ENCODE measurements at places on chromosomes 1 and 21.

- no peak for DNase-seq
Measured at GRCh38 chr1:7529917-7530316, 241.2 kb upstream of the VAMP3 start.

GRCh38 chr1:207221934-207222351, 99.5 kb upstream of the CD55 start:
- no peak for DNase-seq

DNA sequence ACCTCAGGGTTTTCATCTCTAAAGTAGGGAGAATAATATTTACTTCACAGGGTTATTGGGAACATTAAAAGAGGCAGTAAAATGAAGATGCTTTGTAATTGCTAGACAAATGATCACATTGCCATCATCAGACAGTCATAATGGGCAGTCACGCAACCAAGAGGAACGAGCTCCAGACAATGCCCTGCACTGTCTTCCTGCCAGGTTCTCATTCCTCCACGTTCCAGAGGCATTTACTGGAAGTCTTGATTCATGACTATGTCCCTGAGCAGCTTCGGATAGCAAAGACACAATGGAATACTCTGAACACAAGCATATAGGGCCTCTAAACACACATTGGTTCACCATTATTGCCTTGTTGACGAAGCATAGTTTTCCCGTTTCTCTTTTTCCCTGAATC, 389.7 kb downstream of the NTNG1 start:
- no peak for DNase-seq

GRCh38 chr1:1156140-1157032, 17.3 kb upstream of the TTLL10 start:
- DNase-seq, result no peak

DNA sequence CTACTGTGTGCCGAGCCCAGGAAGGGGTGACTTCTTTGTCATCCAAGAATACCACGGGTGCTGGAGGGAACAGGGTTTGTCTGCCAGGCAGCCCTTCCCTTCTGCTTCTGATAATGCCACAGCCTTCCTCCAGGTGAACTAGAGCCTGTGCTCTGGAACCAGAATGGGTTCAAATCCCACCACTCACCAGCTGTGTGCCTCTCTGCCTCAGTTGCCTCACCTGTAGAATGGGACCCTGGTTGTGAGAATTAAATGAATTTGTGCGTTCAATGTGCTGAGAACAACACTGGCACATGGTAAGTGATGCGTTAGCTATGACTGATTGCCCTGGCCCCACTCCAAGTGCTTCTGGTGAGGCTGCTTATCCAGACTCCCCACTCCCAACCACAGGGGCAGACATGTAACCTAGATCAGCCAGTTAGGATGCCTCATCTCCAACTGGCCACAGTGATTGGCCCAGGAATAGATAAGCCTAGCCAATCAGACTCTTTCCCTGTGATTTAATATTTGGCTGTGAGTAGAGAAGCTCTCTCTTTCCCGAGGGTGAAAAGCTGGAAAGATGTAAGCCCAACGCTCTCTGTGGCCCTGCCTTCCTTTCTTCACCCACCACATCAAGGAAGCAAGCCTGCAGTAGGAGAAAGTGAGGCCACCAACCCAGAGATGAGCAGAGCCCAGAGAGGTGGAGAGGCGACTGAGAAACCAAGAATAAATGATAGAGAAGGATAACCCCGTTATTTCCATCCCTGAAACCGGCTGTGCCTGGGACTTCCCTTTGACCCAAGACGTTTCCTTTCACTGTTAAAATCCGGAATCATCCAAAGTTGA, 20.8 kb upstream of the LAPTM5 start:
- no peak for DNase-seq

DNA sequence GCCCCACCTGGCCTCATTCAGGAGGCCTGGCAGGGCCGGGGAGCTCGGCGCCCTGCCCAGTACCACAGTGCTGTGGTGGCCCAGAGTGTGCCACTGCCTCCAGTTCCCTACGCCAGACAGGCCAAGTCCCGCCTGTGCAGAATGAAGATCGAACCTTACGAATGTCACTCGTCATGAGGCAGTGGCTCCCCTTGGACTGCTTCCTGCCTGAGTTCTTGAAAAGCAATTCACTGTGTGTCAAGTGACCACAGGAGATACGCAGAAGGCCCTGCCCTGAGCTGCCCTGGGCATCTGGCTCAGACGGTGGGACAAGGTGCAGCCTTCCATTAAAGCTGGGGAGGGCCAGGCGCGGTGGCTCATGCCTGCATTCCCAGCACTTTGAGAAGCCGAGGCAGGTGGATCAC, 49.6 kb upstream of the LRP8 start:
- DNase-seq, result no peak

GRCh38 chr1:233336554-233337456, 9.3 kb downstream of the MAP3K21 start:
- DNase-seq, result no peak

- peak; percentile 88 for DNase-seq
Measured at GRCh38 chr1:1890506-1891348, at the start of gene GNB1. TSS of gene GNB1 (minus strand) at chr1:1891087. CDS start at chr1:1825453, 65,634 bp downstream.

GRCh38 chr21:45959779-45960390, 21.7 kb upstream of the COL6A1 start:
- no peak for DNase-seq

- no peak for DNase-seq
Measured at GRCh38 chr1:153586347-153586746, 20.7 kb upstream of the S100A2 start.

DNA sequence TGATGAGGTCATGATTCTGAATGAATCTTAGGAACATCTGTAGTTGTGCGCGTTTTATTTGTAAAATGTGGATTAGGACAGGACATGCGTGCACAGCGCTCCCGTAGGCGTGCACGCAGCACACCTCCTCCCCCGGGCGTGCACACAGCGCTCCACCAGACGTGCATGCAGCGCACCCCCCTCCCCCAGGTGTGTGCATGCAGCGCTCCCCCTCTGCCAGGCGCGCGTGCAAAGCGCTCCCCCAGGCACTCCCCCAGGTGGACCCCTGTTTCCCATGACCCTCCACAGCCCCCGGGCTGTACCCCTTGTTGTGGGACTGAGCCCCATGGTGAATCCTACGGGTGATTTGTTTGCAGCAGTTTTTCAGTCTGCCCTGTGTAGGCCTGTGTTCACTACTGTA, 61.6 kb downstream of the S100B start:
- no peak for DNase-seq

GRCh38 chr1:13703558-13704490, 3.8 kb downstream of the PRDM2 start:
- DNase-seq, result no peak

DNA sequence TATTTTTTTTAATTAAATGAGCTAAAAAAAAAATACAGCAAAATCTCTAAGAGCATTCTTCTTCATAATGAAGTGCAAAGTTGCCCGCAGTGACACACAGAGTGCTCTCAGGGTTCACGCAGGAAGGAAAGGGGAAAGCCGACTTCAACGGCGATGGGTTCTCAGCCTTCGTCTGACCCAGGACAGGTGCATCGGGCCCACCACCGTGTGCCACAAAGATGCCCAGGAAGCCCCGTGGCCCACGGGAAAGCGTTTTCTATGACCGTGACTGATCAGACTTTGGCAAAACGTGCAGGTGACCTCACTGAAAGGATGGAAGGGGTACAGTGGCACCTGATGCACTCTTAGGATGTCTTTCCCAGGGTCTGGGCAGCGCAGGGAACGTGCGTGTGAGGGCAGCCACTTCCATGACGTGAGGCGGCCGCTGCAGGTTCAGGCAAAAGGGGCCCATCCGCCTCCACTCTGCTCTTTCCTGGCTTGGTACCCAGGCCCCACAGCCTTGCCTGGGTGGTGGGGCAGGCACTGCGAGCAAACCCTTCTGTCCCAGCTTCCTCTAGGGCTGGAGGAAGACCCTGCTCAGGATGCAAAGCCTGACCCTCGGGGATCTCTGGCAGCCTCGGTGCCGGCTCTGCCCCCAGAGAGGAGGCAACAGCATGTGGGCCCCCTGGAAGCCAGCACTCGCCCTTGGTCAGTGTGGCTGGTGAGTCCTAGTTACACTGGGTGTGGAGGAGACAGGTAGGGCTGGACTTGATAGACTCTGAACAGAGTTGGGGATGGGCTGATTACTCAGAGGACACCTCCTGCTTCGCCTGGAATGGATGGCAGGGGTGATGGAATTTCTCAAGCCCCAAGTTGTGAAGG, 8.3 kb downstream of the LRRC47 start:
- no peak for DNase-seq

DNA sequence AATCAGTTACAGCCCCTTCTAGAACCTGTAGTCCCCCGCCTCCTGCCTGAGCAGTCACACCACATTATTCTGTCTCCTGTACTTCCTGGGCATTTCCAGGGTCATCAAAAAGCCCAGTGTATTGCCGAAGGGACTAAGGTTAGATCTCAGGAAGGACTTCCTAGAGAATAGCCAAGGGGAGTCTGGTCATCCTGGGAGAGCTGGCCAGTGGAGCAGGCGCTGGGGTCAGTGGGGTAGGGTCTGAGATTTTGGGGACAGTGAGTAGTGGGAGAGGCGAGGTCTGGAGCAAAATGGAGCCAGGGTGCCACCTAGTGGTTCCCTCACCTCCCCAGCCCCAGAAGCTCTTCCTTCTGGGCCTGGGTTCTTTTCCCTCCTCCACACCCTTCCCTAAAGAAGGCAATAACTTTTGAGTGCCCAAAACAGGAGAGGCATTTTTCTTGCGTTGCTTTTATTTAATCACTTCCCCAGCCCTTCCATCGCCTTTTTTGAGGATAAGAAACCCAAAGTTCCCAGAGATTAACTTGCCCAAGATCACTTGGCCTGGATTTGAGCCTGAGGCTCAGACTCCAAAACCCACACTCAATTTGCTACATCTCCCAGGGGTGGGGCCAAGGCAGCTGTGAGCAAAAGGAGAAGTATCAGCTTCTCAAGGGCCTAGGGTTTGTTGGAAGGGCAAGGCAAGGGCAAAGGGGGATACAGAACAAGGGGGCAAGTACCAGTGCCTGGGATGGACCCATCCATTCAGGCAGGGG, 7.3 kb upstream of the PMVK start:
- no peak for DNase-seq

DNA sequence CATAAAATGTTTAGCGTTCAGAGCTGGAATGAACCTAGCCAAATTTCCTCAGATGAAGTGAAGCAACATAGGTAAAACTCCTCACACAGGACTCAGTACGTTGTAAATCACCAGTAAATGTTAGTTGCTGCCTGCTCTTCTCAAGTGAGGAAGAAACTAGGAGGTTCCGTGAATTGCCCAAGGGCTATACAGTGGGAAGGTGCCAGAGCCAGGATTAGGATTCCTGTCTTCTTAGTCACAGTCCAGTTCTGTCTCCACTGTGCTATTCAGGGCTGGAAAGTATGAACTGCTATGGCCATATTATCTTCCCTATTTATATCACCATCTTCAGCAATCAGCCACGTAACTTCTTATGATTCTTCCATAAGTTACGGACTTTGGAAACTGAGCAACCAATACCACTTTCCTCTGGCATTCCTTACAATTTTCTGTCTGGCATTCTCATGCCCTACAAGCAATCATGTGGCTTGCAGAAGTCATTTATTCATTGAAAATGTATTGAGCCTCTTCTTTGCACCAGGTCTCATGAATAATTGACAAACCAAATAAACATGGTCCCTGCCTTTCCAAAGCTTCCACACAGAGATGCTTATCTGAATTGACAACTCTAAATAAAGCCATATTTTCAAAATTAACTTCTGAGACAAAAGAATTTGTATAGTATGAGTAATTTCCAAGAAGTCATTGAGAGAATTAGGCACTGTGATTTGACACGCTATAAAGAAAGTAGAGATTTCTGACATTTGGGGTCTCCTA, 271.6 kb upstream of the SGIP1 start:
- DNase-seq, result no peak

DNA sequence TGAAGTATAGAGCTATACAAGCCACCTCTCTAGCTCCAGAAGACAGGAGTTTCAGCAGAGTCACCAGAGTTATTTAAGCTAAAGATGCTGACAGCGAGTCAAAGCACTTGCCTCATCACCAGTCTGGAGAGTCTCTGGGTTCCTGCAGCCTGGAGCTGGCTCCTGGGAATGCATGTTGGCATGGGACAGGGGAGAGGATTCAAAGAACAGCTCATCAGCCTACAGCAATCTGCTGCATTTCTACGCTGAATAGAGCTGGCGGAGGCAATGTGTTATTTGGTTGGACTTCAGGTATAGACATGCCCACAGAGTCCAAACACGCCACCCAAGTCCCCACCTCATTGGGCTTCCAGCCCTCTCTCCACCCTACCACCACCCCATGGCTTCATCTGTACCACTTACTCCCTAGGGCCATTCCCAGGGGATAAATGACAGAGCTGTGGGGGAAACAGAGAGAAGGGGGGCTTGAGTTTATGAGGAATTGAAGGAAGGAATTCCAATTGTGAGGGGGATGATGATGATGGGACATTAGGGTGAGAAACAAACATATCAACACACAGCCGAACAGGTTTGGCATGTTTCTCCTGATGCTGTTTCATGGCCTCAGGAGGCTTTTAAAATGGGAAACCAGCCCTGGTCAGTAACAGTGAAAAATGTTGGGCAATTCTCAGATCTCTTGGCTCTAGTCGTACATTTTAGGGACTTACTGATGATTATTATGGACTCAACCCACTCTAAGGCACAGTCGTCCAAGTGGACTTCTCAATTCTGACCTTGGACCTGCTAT, 58.4 kb downstream of the PLEKHA6 start:
- no peak for DNase-seq

DNA sequence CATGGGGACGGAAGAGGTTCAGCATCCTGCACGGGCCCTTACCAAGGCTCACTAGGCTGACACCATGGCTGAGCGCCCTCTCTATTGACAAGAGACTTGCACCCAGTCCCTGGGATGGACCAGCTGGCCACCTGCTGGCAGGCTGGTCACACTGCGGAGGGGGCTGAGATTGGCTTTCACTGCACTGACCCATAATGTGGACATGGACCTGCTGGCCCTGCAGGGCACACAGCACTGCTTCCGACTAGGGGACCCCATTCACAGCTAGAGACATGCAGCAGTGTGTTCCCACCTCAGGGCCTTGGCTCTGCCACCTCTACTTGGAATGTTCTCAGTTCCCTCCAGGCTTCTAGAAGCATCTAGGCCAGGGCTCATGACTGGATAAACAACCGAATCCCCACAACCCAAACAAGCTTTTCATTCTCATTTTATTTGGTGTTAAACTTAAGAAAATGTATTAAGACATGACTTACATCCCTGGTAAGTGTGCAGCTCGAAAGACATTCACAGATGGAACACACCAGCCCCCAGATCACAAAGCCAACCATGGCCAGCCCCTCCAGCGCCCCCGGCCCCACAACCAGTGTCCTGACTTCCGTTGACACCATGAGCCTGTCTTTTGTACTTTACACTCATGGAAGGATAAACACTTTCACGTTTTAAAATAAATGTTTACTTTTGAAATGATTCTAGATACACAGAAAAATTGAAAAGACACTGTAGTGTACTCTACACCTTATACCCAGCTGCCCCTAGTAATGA, 9.3 kb upstream of the SRARP start:
- DNase-seq, result peak; percentile 75

Data from caudate nucleus (tissue), 63 donors.